ENCODE measurements at places on chromosomes 6 and 20.

GRCh38 chr6:64224819-64225218, 589.2 kb downstream of the PHF3 start:
- no peak for DNase-seq

- DNase-seq = no peak
Observed at GRCh38 chr6:136523196-136523595, 27.0 kb downstream of the MAP7 start.

DNA sequence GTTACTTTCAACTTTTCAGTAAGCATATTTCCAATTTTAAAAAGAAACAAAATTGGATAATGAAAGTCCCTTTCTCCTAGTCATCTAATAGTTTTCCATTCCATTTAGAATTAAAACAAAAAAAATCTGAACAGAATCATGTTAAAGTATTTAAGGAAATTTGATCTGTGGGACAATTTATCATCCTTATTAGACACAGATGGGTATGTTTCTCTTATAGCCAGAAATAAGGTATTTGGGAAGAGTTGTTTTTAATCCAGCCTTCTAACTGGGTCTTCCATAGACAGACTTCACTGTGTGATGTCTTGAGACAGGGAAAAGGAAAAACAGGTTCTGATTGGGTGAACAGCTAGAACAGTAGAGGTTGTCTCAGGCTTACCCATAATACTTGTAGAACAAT, 39.5 kb upstream of the STXBP5 start:
- no peak for DNase-seq

GRCh38 chr20:62760856-62761758, 35.2 kb upstream of the MRGBP start:
- no peak for DNase-seq

DNA sequence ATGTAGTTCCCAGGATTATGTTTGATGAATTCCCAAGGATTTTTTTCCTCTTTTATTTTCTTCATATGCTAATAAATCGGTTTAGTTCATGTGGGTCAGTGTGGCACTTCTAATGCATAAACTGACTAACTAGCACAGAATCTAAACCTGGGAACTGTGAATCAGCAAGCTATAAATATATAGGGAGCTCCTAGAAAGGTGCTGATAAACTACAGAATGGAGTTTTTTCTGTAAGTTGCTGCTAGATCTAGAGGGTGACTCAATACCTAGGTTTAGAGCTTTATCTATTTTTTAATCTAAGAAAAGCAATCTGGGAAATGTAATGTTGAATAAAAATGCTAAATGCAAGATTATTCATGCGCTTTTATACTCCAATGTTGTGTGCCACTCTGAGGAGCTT, 118.8 kb upstream of the PTCHD4 start:
- no peak for DNase-seq

DNA sequence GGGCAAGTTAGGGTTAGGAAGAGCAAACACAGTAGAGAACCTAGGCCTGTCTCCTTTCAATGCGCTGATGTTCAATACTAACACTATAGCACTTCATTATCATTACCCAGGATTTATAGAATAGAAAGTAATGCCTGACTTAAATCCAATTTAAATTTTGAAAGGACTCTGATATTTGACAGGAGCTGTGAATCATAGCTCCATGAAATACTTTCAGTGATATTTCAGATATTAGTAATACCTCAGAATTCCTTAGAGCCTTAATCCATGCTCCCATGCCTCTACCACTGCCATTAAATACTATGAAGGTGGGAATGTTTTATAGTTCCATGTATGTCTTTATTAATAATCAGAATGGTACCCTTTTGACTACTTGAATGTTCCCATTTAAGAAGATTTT, 530.2 kb downstream of the BCKDHB start:
- DNase-seq = no peak
